T-helper 17 cell (primary cell): ENCODE measurements at places on chromosomes 11 and 22. TPM values are rescaled to one million over a fixed set of nuclear protein-coding genes. Genes with fewer than 3 reads are reported as not detected.

DNA sequence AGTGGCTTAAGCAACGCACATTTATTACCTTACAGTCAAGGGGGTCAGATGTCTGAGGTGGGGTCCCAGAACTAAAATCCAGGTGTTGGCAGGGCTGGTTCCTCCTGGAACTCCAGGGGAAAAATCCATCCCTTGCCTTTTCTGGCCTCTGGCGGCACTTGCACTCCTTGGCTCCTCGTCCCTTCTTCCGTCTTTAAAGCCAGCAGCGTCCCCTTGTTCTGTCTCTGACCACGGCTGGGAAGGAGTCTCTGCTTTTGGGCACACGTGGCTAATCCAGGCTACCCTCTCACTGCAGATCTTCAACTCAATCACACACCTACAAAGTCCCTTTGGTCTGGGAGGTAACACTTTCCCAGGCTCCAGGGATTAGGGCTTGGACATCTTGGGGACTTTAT lies 73.5 kb upstream of the WNT7B start:
- H3K27ac ChIP-seq: peak overlapping the region; percentile 96
- peak overlapping the region; percentile 50 for H3K4me3 ChIP-seq
- peaks cover 38% of the 10 kb centered on the region for H3K4me1 ChIP-seq
- H3K27me3 ChIP-seq: no peaks in the 10 kb centered on the region
- H3K36me3 ChIP-seq: peaks cover 2% of the 10 kb centered on the region
- no peak for DNase-seq

DNA sequence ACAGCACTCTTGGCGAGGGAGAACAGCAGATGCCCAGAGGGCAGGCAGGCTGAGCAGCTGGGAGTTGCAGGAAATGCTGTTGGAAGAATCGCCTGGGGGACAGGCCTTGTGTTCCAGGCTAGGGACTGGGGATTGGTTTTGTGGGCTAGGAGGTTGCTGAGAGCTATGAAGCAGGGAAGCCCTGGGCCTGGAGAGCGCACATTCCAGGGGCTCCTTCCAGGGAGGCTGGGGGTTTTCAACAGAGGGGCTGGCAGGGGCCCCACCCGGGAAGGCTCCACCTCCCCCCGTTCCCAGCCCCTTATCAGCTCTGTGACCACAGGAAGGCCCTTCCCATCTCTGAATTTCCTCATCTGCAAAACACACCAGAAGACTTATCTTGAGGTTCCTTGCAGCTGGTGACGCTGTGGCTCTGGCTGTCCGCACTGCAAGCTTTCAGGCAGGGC lies 21.7 kb downstream of the WNT11 start:
- no peak for DNase-seq
- peaks cover 6% of the 10 kb centered on the region for H3K36me3 ChIP-seq
- peaks cover 13% of the 10 kb centered on the region for H3K27me3 ChIP-seq
- H3K4me3 ChIP-seq: no peak overlapping the region
- H3K27ac ChIP-seq: peak overlapping the region; percentile 14

The TSPAN32 gene
- 65.7 TPM for total RNA-seq

The ASCL3 gene
- total RNA-seq: not detected

DNA sequence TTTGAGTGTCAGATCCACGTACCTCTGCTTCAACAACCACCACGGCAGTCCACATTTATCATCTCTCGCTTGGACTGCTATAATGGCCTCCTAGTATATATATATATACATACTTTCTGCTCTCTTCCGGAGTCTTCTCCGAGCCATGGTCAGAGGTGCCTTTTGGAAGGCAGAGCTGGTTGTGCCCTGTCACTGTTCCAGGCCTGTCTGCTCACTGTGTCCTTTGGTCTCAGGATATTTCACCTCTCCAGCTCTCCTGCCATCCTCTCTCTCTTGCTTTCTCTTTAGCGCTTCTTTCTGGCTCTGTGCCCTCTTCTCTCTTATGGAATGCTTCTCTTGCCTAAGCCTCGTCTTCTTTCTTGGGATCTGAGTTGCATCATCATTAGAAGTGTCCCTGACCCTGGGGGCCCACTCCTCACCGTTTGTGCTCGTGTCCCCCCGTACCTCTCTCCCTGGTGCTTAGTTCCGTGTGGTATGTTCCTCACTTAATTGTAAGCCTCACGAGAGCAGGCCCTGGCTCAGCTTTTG lies 86.1 kb upstream of the RASSF10 start:
- peaks cover 6% of the 10 kb centered on the region for H3K36me3 ChIP-seq
- H3K4me3 ChIP-seq: no peak overlapping the region
- H3K27me3 ChIP-seq: peaks cover 5% of the 10 kb centered on the region
- DNase-seq: no peak
- H3K4me1 ChIP-seq: no peaks in the 10 kb centered on the region
- no peak overlapping the region for H3K27ac ChIP-seq

The SYT8 gene
- total RNA-seq: not detected

The OR2AT4 gene
- not detected for total RNA-seq

GRCh38 chr11:131185915-131186314 lies 184.5 kb upstream of the NTM start:
- H3K36me3 ChIP-seq: no peaks in the 10 kb centered on the region
- H3K4me1 ChIP-seq: peaks cover 3% of the 10 kb centered on the region
- H3K27me3 ChIP-seq: peaks cover 16% of the 10 kb centered on the region
- no peak for DNase-seq
- H3K27ac ChIP-seq: no peak overlapping the region

GRCh38 chr22:19062139-19062942 lies 59.9 kb downstream of the DGCR2 start:
- peaks cover 11% of the 10 kb centered on the region for H3K4me1 ChIP-seq
- no peak for DNase-seq
- H3K27ac ChIP-seq: peak overlapping the region; percentile 24
- no peak overlapping the region for H3K4me3 ChIP-seq

DNA sequence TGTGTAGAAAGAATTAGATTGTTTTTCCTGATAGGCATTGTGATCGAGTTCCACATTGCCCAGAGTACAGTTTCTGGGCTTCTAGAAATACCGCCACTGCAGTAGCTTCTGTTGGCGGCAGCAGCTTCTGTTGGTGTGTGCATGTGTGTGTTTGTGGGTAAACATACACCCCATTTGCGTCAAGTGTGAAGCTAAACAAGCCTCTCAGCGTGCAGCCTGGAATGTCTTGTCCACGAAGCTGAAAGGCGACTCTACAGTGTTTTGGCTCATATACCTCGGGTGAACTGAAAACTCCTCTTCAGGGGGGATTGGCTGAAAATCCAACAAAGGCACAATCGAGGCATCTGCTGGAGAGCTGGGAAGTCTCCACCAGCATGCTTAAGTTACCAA lies 112.0 kb upstream of the E2F8 start:
- H3K27me3 ChIP-seq: peaks cover 76% of the 10 kb centered on the region
- H3K27ac ChIP-seq: no peak overlapping the region
- peaks cover 2% of the 10 kb centered on the region for H3K4me1 ChIP-seq

DNA sequence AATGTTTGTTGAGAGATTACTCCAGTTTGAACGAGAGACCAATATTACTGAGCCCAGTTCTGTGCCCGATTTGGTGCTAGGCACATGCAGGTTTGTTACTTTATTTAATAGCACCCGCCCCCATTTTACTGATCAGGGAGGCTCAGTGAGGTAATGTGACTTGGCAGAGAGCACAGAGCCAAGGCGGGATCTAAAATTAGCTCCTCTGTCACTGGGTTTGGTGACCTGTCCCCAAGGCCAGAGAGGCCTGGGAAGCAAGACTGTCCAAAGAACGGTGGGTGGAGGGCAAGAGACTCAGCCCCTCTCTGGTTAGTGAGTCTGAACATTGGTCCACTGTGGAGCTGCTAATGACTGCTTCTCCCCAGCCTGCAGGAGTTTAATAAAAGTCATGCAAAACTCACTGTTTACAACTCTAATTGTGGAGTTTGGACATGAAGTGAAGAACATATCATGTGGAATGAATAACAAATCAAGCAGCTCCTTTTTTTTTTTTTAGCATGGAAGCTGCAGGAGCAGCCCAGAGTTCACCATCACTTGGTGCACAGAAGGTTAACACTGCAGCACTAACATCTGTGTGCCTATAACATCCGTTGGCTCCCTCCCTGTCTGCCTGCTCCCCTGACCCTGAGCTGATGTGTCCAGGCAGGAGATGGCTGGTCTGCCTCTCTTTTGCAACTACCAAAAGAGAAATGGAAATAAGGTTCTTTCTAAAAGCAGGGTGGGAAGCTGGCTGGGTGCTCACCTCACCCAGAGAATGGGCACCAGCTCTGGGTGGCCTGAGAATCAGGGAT lies 39.0 kb downstream of the CSNK2A3 start:
- no peaks in the 10 kb centered on the region for H3K36me3 ChIP-seq
- H3K4me1 ChIP-seq: peaks cover 4% of the 10 kb centered on the region
- no peak for DNase-seq
- H3K27me3 ChIP-seq: no peaks in the 10 kb centered on the region
- no peak overlapping the region for H3K27ac ChIP-seq

The PRG3 gene
- not detected for total RNA-seq

DNA sequence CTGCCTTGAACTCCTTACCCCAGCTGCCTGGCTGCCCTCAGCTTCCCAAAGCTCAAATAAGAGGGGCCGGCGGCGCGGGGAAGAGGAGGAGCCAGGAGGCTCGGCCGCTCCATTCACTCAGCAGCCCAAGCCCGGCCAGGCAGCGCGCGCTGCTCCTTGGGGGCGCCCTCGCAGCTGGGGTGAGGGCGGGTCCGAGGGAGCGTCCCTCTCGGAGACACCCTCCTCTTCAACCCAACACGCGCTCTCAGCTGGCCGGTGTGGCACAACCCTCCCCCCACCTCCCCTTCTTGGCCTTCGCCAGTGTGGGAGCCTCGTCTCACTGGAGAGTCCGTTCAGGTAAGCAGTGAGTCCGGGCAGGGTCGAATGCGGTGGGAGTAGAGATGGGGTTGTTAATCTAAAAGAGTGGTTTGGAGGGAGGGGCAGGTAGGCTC lies at the start of gene WT1:
Gene WT1, minus strand, starts transcription at position 29 of the 431 bp plus-strand sequence.
- H3K27me3 ChIP-seq: peaks cover 85% of the 10 kb centered on the region
- peaks cover 27% of the 10 kb centered on the region for H3K4me1 ChIP-seq

- DNase-seq: no peak
- peaks cover 11% of the 10 kb centered on the region for H3K4me1 ChIP-seq
- no peak overlapping the region for H3K27ac ChIP-seq
- H3K36me3 ChIP-seq: peaks cover 2% of the 10 kb centered on the region
Observed at GRCh38 chr11:75246671-75247350, 6.2 kb downstream of the TPBGL start.

The TSKU gene
- not detected for total RNA-seq

DNA sequence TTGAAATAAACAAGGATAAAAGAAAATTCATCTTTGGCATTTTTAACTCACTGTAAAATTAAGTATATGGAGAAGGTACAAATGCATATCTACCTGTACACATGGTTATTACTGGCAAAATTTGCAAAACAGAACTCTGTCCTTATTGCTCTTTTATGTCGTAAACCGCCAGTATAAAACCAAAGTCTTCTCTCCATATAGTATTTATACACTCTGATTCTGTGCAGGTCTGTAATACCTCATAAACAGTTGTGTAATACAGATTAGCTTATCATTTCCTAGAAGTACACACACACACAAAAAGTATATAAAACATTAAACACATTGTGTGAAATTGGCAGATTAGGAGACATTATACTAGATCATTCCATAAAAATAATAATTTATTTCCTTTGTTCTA lies 406.6 kb upstream of the ANO3 start:
- H3K27ac ChIP-seq: no peak overlapping the region
- H3K4me3 ChIP-seq: no peak overlapping the region
- DNase-seq: no peak
- no peaks in the 10 kb centered on the region for H3K4me1 ChIP-seq
- H3K27me3 ChIP-seq: no peaks in the 10 kb centered on the region

The CDC45 gene
- 0.32 TPM for total RNA-seq

GRCh38 chr11:65224930-65225278 lies 36.9 kb upstream of the POLA2 start:
- H3K36me3 ChIP-seq: no peaks in the 10 kb centered on the region
- no peak for DNase-seq
- peak overlapping the region; percentile 25 for H3K4me3 ChIP-seq

DNA sequence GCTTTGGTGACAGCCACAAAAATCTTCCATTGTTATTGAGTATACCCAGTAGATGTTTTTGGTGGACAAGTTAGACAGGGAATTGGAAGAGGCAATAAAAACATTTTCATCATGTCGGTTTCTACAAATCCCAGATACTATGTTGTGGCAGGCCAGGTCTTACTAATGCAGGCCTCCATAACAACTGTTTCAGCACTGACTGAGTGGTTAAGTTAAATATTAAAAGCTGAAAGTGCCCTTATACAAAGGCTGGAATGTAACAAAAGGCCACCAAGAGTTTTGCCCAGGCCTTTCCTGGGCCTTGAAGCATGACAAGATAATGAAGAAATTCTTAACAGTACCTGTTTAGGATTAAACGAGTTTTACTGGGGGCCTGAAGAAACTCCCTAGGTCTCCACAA lies 29.3 kb downstream of the DMC1 start:
- no peaks in the 10 kb centered on the region for H3K27me3 ChIP-seq
- H3K27ac ChIP-seq: no peak overlapping the region
- H3K4me3 ChIP-seq: no peak overlapping the region
- no peaks in the 10 kb centered on the region for H3K4me1 ChIP-seq

GRCh38 chr11:126282361-126282735 lies 545 bp upstream of the TIRAP start:
- peak overlapping the region; percentile 97 for H3K27ac ChIP-seq
- H3K4me1 ChIP-seq: peaks cover 39% of the 10 kb centered on the region
- peak overlapping the region; percentile 99 for H3K4me3 ChIP-seq
- H3K36me3 ChIP-seq: peaks cover 4% of the 10 kb centered on the region

DNA sequence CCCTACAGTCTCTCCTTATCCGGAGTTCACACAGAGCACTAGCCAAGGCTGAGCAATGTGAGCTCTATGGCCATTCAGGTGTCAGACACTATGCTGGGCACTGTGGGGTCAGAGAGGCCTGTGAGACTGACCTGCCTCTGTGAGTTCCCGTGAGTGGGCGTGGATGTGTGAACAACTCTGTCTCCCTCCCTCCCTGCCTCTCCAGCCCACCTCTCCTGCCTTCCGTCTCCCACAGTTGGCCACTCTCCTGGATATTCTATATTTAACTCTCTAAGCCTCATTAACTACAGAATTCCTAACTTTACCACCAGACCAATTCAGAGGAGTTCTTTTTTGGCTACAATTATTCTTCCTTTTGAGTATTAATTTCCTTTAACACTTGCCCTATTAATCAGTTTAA lies 191.6 kb upstream of the NCAM1 start:
- no peaks in the 10 kb centered on the region for H3K36me3 ChIP-seq
- H3K27ac ChIP-seq: no peak overlapping the region
- no peak overlapping the region for H3K4me3 ChIP-seq
- H3K4me1 ChIP-seq: no peaks in the 10 kb centered on the region

The POTEH gene
- not detected for total RNA-seq

- peaks cover 4% of the 10 kb centered on the region for H3K4me1 ChIP-seq
- H3K36me3 ChIP-seq: peaks cover 4% of the 10 kb centered on the region
- no peak overlapping the region for H3K27ac ChIP-seq
- no peak overlapping the region for H3K4me3 ChIP-seq
- no peak for DNase-seq
Observed at GRCh38 chr11:86798988-86799387, 1.4 kb upstream of the PRSS23 start.

The HEPHL1 gene
- total RNA-seq: not detected

GRCh38 chr11:3160252-3161031 lies 4.7 kb downstream of the OSBPL5 start:
- H3K4me3 ChIP-seq: peak overlapping the region; percentile 7
- H3K4me1 ChIP-seq: peaks cover 20% of the 10 kb centered on the region
- no peak for DNase-seq
- H3K27ac ChIP-seq: peak overlapping the region; percentile 27
- peaks cover 17% of the 10 kb centered on the region for H3K27me3 ChIP-seq
- no peaks in the 10 kb centered on the region for H3K36me3 ChIP-seq
